ENCODE measurements at places on chromosomes 13 and 19.

DNA sequence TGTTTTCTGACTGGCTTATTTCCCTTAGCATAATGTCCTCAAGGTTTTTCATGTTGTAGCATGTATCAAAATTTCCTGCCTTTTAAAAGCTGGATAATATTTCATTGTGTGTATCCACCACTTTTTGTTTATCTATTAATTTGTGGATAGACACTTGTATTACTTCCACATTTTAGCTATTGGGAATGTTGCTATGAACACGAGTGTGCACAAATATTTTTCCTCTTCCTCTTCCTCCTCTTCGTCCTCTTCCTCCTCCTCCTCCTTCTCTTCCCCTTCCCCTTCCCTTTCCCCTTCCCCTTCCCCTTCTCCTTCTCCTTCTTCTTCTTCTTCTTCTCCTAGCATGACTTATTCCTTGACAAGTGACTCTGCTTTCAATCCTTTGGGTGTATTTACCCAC is 51.2 kb upstream of the KL start:
- DNase-seq: no peak

GRCh38 chr13:63864171-63864902 is 2448.7 kb upstream of the PCDH20 start:
- no peak for DNase-seq

GRCh38 chr19:36973844-36974195 is 57.7 kb downstream of the ZNF568 start:
- peak; percentile 11 for DNase-seq

- no peak for DNase-seq
Measured at GRCh38 chr19:46155237-46155636, 7.2 kb downstream of the IGFL2 start.

- peak; percentile 45 for DNase-seq
Measured at GRCh38 chr19:19752760-19753403, 20.0 kb upstream of the ZNF14 start.

- DNase-seq: peak; percentile 78
Measured at GRCh38 chr13:20192836-20193161, at the start of gene GJB2. Gene GJB2 (minus strand): TSS chr13:20192938. CDS start chr13:20189581, 3,357 bp downstream.

DNA sequence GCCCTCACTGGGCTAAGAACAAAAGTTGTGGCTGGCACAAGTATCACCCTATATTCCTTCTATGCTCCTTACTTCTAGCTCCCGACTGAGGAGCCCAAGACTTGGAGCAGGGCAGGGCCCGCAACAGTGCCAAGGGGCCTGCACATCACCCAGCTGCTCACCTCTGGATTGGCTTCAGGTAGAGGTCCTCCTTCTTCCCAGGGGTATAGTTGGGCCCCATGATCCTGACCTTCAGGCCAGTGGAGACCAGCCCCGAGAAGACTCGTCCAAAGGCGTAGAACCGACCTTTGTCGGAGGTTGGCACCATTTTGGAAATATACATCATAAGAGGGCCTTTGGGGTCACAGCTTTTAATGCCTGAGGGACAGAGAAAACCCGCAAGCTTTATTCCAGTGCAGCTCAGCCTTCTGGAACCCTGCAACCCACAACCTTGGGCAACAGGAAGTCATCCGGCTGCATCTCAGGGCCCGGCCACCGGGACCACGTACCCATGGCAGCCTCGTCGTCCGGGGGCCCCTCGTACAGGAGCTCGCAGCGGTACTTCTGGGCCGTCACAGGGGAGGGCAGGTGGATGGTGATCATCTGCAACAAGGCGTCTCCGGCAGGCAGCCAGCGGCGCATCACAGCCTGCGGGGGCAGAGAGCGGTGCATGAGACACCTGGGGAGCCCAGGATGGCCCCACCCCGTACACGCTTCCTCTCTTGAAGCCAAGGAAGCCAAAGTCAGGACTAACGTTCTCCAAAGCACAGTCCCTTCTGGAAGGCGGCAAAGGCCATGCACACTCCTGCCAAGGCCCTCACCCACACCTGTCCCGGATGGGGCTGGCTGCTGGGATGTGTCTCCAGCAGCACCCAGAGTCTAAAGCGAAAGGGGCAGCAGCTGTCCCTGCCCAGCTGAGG is 4.7 kb downstream of the EEF2 start:
- DNase-seq: peak; percentile 53

DNA sequence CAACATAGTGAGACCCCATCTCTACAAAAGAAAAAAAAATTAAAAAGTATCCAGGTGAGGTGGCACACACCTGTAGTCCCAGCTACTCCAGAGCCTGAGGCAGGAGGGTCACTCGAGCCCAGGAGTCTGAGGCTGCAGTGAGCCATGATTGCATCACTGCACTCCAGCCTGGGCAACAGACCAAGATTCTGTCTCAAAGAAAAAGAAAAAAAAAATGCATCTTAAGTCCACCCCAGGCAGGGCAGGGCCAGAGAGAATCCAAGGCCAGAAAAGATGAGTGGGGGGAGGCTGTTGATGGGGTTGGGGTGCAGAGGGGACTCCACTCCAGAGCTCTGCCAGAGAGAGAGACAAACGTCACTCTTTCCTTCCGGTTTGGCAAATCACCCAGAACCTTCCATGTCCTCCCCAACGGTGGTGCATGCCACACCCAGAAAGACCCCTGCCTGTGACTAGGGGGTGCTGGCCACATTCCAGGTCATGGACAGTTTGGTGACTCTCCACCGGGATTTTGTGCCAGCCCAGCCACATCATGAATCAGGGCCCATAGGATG is 431 bp downstream of the FUT3 start:
- DNase-seq: no peak

DNA sequence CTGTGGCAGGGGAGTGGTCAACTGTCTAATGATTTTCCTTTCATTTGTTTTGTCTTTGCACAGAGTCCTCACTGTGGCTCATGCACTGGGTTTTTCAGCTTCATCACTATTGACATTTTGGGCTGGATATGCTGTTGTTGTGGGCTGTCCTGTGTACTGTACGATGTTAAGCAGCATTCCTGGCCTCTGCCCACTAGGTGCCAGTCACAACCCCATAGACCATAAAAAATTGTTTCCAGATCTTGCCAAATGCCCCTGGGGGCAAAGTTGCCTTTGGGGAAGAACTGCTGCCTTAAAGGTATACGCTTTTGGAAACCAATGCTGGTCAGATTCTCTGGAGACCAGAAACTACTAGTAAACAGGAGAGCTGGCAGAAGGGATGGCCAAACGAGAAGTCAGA is 310.4 kb downstream of the SPRY2 start:
- DNase-seq: no peak

- no peak for DNase-seq
Measured at GRCh38 chr19:10639836-10640235, 14.3 kb upstream of the ILF3 start.

GRCh38 chr19:18896421-18896841 is 473 bp upstream of the CERS1 start:
- peak; percentile 87 for DNase-seq

- DNase-seq: no peak
Measured at GRCh38 chr13:99690426-99691174, 189.3 kb downstream of the TM9SF2 start.

DNA sequence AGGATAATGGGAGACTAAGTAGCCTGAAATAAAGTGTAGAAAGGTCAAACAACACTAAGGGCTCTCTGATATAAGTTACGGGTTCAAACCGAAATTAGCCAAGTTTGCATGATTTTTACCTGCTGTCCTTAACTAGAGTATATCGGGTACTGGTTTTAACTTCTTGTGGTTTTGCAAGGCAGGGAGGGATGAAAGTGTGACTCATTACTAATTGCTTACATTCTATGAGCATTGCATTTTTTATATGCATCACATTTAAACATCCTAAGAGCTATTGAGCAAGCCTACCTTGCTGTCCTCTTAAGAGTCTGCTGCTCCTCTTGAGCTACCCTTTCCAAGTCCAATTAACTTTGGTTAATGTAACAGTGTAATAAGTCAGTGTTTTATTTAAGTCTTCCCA is 415.4 kb downstream of the SLITRK5 start:
- no peak for DNase-seq

- DNase-seq: no peak
Measured at GRCh38 chr13:99548448-99548847, 47.2 kb downstream of the TM9SF2 start.

- DNase-seq: no peak
Measured at GRCh38 chr13:23990455-23990854, 93.2 kb upstream of the C1QTNF9B start.

DNA sequence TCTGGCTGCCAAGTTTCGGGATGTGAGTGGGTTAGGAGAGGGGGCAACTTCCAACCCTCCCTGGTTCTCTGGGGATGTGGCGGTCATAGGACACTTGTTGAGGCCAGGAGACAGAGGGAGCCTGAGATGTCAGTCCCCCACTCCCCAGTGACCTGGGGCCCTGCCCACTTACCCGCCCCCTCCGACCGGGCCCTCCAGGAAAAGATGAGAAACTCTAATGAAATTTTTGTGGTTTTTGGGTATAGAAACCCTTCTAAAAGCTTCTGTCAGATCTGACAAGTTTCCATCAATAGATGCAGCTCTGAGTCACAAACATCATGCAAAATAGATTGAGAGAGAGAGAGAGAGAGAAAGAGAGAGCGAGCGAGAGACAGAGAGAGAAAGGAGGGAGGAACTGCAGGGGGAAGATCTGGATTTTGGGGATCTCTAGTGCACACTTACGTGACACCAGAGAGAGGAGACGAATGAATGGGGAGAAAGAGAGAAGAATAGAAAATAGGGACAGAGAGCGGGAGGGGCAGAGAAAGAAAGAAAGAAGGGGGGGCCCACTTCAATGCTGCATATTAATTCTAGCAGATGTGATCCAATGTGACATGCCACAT is 94.0 kb downstream of the PTPRS start:
- DNase-seq: no peak

DNA sequence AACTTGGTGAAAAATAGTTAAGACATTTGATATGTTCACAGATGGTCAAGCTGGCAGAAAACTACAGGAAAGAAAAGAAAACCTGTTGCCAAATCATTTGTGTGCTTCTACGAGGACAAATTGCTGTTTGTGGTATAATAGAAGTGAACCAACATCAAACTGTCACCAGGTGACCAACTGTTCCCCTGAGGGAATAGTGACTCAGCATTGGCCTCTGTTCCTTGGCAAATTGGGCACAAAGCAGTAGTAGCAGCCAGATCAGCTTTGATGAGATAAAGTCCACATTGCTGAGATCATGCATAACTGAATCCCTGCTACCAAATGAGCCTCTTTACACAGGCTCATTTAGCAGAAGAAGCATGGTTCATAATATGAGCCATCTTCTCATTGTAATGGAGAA is 103.5 kb downstream of the POSTN start:
- DNase-seq: no peak

GRCh38 chr13:112014857-112015256 is 52.1 kb upstream of the SOX1 start:
- DNase-seq: no peak

DNA sequence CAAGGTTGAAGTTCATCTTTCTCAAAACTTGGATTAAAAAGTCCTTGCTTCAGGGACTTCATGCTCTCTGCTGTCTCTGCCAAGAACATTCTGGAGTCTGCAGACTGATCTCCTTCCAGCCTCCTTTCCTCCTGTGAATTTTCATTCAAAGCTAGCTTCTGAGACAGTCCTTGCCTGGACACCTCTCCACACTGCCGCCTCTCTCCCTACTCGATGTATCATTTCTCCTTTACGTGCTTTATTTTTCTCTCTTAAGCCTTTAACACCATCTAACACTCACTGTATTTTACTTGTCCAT is 238.8 kb downstream of the COL4A1 start:
- DNase-seq: no peak

DNA sequence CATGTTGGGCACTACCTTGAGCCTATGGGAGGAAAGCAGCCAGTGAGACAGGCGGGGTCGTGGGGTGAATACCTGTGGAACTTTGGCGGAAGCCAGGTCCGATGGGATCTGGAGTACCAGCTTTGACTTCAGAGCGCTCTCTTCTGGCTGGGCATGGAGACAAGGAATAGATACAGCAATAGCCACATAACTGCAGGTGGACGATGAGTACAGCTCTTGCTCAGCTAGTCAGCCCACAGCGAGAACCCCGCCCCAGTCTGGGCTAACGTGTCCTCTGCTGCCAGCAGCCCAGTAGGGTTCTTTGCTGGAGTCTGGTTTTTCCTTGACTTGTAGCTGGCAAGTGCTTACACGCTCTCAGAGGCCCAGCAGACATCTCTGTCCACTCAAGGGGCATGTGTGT is 83.4 kb downstream of the SIPA1L3 start:
- DNase-seq: no peak

DNA sequence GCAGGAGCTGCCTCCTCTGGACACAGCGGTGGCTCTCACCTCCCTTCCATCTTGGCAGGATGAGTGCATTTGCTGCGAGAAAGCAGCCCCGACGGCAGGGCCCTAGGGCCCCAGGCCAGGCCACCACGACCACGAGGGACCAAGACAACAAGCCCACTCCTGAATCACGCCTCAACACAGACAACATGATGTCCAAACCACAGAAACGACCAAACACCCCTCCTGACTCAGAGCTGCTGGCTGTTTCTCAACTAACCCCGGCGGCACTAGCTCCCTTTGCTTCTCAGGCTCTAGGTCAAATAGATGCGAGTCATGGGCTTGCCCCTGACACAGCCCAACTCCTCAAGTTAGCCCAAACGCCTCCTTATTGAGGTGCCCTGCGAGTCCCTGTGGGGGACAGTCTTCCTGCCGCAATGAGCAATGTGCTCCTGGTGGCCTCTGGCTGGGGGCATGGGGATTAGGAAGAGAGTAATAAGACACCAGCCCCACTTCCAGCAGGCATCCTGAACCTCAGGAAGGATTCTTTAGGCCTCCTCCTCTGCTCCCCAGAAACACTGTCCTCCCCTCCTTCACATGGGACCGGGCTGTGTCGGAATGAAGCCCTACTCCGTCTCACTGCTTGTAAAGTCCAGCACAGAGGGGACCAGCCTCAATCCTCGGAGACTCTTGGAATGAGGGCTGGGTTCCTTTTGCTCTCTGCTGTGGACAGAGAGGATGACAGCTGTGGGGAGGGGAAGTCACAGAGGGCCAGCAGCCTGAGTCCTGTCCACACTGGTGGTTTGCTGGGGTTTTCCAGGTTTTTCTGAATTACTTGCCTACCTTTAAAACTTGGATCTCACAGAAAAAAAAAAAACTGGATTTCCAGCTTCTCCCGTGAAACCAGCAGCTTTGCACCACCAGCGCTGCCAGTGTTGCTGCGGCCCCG is 6.9 kb upstream of the ATF5 start:
- DNase-seq: peak; percentile 61

DNA sequence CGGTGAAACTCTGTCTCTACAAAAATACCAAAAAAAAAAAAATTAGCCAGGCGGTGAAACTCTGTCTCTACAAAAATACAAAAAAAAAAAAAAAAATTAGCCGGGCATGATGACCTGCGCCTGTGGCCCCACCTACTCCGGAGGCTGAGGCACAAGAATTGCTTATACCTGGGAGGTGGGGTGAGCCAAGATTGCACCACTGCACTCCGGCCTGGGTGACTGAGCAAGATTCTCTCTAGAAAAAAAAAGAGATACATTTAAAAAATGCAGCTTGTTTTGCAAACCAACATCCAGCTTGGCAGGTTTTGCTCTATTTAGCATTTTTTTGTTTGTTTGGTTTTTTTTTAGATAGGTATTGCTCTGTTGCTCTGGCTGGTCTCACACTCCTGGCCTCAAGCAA is 6.7 kb upstream of the PGPEP1 start:
- DNase-seq: no peak

DNA sequence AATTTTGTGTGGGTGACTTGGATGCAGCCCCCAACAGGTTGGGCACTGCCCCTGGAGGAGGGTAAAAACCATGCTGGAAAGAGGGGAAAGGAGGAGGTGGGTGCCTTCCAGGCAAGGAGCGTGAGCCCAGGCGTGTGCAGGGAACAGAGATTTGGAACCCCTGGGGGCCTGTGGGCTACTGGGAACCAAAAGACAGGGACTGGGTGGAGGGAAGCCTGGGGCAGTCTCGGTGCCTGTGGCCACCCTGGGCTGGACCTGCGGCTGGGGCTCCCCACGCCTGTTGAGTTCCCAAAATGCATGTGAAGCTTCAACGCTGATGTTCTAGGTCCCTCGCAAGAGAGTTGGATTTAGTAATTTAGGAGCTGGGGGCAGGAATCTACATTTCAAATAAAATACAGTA is 24.8 kb downstream of the GGACT start:
- peak; percentile 32 for DNase-seq

All from H7 (cell line).